ENCODE measurements at places on chromosomes 3 and 15.

- no peak for DNase-seq
Measured at GRCh38 chr15:44286814-44287452, 1.6 kb upstream of the GOLM2 start.

- DNase-seq, result no peak
Measured at GRCh38 chr3:196763179-196763578, 23.5 kb downstream of the PAK2 start.

GRCh38 chr15:63913336-63913735, 79.6 kb upstream of the HERC1 start:
- no peak for DNase-seq

GRCh38 chr3:106946866-106947265, 430.4 kb upstream of the CCDC54 start:
- no peak for DNase-seq

GRCh38 chr15:32652178-32652577, 10.7 kb downstream of the SCG5 start:
- DNase-seq, result no peak
